ENCODE measurements at places on chromosomes 1 and 21.

- DNase-seq = no peak
Measured at GRCh38 chr1:161706482-161707347, at the start of gene FCRLA. FCRLA (plus strand) TSS chr1:161707229; CDS start chr1:161707265, 36 bp downstream.

DNA sequence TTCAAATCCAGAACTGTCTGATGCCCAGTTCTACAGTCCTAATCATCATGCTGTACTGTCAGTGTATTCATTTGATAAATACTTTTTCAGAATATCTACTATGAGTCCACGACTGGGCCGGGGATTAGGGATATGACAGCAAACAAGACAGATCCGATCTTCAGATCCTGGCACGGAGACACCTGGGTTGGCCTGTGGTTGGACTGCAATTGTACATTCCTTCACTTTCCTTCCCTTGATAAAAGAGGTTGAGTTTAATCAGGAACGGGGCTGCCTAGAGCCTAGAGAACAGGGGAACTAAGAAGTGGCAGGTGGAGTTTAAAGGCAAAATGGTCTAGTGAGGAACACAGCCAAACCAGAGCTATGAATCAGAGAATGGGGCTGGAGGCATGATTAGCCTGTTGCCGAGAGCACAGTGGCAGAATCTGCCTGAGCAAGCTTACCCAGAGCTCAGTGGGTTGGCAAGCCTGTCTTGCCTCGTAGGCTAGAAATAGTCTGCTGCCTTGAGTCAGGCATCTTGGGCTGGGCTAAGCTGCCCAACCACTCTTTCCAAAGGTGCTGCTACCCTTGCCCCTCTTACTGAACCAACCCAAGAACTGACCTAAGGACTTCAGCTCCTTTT, 38.1 kb upstream of the PTCH2 start:
- DNase-seq = no peak

- no peak for DNase-seq
Measured at GRCh38 chr1:3019516-3020051, 1.7 kb upstream of the ACTRT2 start.

DNA sequence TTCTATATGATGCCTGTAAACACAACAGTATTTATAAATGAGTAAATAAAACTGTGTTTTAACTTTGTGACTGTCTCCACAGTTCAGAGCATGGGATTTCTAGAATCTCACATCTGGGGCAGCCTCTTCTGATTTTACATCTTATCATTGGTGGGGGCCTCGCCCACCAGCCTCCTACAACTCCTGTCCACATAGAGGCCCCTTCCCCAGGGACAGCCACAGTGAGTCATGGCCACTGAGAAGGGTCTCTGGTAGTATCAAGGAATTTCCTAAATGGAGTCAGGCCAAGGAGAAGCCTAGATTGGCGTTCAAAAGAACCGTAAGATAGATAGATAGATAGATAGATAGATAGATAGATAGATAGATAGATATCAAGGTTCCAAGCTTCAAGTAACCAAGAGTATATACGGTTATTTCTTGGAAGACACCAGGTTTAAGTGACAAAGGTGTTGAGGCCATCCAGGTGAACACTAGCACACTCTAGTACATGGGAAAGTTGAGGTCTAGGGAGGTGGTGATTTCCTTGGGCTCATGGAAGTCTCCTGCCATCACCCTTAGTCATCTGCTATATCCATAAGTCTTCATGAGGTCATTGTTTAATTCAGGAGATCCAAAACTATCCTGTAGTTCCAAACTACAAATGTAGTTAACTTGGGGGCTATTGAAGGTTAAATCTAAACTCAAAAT, 121.6 kb downstream of the SYT2 start:
- no peak for DNase-seq

DNA sequence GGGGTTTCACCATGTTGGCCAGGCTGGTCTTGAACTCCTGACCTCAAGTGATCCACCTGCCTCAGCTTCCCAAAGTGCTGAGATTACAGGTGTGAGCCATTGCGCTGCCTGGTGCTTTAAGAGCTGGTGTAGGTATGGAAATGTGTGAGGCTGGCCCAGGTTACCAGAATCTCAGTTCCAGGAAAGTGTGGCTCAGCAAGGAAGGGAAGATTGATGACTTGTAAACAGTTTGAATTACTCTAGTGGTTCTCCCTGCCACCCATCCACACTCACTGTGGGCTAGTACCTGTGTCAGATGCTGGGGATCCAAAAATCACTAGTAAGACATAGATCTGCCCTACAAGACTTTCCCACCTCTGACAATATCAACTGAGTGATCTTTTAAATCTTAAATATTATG, 34.5 kb upstream of the SLC35D1 start:
- no peak for DNase-seq

GRCh38 chr21:34790341-34790740, 121.5 kb downstream of the CLIC6 start:
- no peak for DNase-seq

DNA sequence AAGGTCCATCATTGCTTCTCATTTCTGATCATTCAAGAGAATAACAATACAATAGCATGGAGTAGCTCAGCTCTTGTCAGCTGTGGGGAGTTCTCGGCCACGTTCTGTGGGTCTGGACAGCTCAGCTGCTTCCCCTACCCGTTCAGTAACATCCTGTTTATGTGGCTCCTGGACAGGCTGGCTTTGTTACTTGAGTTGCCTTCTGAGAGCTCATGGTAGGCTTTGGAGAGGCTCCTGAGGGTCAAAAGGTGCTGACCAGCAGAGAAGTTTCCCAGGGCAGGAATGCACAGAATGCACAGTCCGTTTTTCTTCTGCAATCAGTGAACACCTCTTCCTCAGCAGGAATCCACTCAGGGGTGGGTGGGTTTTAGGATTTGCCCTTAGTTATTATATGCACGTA, 36.0 kb downstream of the KAZN start:
- no peak for DNase-seq

DNA sequence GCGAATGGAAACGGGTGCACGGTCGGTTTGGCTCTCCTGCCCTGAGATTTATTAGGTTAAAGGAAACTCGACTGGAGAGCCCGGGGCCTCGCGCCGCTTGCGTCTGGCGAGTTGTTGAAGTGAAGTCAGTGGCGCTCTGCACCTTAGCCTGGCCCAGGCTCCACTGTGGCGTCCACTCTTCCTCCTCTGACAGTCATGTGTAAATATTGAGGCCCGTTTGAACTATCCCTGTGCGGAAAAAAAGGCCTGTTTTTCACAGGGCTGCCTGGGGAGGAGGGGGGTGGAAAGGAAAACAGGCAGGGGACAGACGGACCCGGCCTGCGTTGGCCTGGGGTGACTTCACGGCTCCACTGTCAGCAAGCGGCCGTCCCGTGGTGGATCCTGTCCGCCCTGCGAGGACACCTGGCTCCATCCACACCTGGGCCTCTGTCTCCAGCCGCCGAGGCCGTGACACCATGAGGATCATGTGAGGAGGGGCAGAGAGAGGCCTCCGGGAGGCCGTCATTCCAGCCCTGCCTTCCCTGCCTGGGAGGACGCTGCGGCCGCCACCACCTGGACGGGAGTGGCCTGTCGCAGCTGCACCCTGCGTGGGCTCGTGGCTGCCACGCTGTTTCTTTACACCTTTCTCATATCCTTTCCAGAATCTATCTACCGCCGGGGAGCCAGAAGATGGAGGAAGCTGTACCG, 59.8 kb downstream of the FAAP20 start:
- DNase-seq = no peak

GRCh38 chr1:75712306-75712705, 12.2 kb upstream of the ACADM start:
- DNase-seq = no peak

- DNase-seq = no peak
Measured at GRCh38 chr1:182752077-182752988, 37.2 kb upstream of the NPL start.

- no peak for DNase-seq
Measured at GRCh38 chr1:110321846-110322245, 17.3 kb upstream of the RBM15 start.

- DNase-seq = no peak
Measured at GRCh38 chr1:23563003-23563402, 3.7 kb upstream of the ID3 start.

GRCh38 chr1:213669964-213670691, 317.6 kb upstream of the PROX1 start:
- DNase-seq = no peak

- DNase-seq = no peak
Measured at GRCh38 chr1:198542632-198543031, 2.2 kb upstream of the ATP6V1G3 start.

- no peak for DNase-seq
Measured at GRCh38 chr1:85421179-85421578, 43.8 kb downstream of the DDAH1 start.

- no peak for DNase-seq
Measured at GRCh38 chr1:180267761-180268555, 37.9 kb downstream of the LHX4 start.

GRCh38 chr21:31470896-31471694, 127.0 kb upstream of the TIAM1 start:
- no peak for DNase-seq

- no peak for DNase-seq
Measured at GRCh38 chr21:32641710-32642698, 29.8 kb upstream of the CFAP298 start.

DNA sequence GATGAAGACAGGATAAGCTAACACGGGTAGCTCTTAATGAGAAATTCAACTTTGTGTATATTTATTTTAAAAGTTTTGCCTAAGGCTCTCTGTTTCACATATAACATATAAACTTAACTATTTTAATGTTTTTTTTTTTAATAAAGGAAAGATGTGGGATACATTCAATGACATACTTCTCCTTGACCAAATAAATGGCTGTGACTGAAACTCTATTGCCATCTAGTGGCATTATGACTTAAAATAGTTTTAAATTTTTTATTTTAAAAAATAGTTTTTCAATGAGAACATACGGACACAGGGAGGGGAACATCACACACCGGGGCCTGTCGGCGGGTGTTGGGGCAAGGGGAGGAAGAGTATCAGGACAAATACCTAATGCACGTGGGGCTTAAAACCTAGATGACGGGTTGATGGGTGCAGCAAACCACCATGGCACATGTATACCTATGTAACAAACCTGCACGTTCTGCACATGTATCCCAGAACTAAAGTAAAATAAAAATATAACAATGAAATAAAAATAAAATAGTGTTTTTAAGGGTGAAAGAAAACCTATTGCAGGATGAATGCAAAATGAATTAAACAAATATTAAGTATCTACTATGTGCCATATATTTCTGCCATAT, 83.4 kb downstream of the LYST start:
- DNase-seq = no peak

- no peak for DNase-seq
Measured at GRCh38 chr1:201460814-201461644, 8.0 kb downstream of the PHLDA3 start.

DNA sequence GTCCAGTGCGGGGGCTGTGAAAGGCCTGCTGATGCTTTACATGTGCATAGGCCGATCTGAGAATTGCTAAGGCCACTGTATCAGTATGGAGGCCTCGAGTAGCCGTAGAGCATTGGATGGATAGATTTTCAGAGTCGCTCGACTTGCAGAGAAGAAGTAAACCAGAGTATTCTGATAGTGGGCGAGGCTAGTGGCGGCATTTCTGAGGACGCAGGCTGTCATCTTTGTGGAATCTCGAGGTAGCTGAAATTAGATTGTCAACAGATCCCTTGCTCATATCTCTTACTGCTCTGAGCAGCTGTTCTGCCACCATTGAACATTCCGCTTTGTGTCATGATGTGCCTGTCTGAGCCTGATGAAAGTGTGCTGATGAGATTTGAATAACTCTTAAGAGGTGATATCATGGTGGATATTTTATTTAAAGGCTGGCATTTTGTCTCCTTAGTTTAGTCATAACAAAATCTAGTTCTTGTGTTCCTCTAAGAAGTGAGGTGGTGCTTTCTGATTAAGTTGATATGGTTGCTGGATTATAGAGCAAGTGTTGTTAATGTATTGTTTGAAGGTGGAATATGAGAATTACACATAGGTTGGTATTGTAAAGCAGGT, 1.5 kb downstream of the KIF1B start:
- DNase-seq = no peak

- DNase-seq = no peak
Measured at GRCh38 chr1:245752561-245752960, 597.8 kb downstream of the KIF26B start.

- DNase-seq = no peak
Measured at GRCh38 chr1:186375929-186376319, 286 bp downstream of the ODR4 start.

All from activated T-helper 9 cell treated with anti-CD3 and anti-CD28 coated beads, Interleukin-2, amount 50 U/mL, for 16 hours (primary cell).